Omental fat pad (tissue), 4 donors: ENCODE measurements at places on chromosomes 7 and 10.

GRCh38 chr7:127618042-127618441 is at the start of gene PAX4:
TSS of gene PAX4 (minus strand) at chr7:127618142. CDS start at chr7:127615928, 2,214 bp downstream.
- DNase-seq = no peak

DNA sequence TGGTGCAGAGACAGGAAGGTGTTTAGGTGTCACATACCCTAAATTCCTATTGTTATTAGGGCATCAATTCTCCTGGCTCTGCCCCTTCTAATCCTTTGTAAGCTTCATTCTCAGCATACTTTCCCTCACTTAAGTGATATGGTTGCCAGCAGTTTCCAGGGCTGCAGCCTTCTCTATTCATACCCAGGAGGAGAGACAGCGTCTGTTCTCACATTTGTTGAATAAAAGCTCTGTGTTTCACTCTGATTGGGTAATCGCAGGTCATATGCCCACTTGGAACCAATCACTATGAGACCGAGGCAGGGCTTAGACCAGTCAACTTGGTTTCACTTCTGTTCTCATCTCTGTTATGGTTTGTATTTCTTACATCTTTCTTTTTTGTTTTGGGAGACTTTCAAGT is 109.6 kb upstream of the MTPN start:
- peak; percentile 23 for DNase-seq

GRCh38 chr10:77159538-77160110 is 478.0 kb downstream of the KCNMA1 start:
- no peak for DNase-seq

DNA sequence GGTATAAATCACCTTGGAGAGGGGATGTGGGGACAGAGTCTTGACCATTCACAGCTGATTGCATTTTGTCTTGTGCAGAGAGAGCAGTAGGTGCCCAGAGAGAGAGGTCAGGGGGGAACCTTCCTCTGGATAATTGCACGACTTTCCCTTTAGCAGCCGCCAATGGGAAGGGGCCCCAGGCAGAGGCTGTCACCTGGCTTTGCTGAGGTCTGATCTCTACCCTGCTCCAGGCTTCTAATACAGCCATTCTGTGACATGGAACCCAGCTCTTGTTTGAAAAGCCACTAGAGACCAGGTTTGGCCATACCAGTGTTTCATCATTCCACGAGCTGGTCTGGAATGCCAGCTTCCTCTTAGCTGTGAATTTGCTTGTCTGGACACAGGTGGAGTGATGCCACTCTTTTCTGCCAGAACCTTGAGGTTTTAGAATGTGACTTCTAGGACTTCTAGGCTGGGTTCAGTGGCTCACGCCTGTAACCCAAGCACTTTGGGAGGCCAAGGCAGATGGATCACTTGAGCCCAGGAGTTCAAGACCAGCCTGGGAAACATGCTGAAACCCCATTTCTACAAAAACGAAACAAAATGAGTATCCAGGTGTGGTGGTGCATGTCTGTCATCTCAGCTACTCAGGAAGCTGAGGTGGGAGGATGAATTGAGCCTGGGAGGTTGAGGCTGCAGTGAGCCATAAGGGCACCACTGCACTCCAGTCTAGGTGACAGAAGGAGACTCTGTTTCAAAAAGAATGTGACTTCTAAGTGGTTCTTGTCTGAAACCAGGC is 159.9 kb downstream of the CAMK1D start:
- DNase-seq = no peak
